ENCODE measurements at places on chromosomes 7 and 10.
A peak's percentile ranks its signal among the peaks of the same experiment; 100 is the strongest.

GRCh38 chr7:44607141-44608068 is 978 bp downstream of the OGDH start:
- peak overlapping the region; percentile 93 for H3K27ac ChIP-seq
- peak overlapping the region; percentile 71 for H3K4me3 ChIP-seq
- no peaks in the 10 kb centered on the region for H3K36me3 ChIP-seq
- H3K4me1 ChIP-seq = peaks cover 17% of the 10 kb centered on the region

- H3K27me3 ChIP-seq = no peaks in the 10 kb centered on the region
- no peak for DNase-seq
- no peak overlapping the region for H3K4me3 ChIP-seq
- H3K27ac ChIP-seq = no peak overlapping the region
- no peaks in the 10 kb centered on the region for H3K36me3 ChIP-seq
Measured at GRCh38 chr7:122827763-122828162, 58.5 kb downstream of the CADPS2 start.

DNA sequence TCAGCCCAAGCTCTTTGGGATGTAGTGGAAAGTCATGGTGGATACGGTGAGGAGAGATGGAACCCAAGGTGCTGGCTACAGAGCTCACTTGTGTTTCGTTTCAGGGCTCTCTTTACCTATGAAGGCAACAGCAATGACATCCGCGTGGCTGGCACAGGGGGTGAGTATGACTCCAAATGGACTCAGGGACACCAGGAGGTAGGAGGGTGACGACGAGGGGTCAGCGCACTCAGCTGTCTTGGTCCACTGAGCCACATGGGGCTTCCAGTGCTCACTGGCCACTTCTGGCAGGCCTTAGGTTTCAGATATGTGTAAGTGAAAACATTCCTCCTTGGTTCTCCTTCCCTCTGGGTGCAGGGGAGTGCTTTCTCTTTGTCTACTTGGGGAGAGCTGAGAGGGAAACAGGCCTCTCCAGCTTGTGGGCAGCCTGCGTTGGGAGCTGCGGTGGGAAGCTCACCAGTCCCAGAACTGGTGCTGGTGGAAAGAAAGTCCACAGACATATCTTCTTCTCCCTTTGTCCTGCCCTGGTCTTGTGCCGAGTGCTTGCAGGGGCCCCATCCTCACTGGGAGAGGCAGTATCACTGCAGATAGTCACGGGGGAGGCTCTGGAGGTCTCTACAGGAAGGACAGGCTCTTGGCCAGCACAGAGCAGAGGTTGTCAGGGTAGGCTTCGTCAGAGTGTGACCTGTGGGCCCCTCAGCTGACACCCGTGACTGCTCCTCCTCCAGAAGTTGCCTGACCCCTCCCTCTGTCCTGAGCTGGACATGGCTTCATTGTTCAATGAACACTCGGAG is 5.8 kb downstream of the DBNL start:
- H3K4me3 ChIP-seq = no peak overlapping the region
- peaks cover 21% of the 10 kb centered on the region for H3K4me1 ChIP-seq

GRCh38 chr10:103660364-103661197 is 167.1 kb downstream of the NEURL1 start:
- H3K4me3 ChIP-seq = peak overlapping the region; percentile 96
- peaks cover 4% of the 10 kb centered on the region for H3K4me1 ChIP-seq
- H3K27ac ChIP-seq = peak overlapping the region; percentile 92
- DNase-seq = peak; percentile 38
- no peaks in the 10 kb centered on the region for H3K27me3 ChIP-seq

DNA sequence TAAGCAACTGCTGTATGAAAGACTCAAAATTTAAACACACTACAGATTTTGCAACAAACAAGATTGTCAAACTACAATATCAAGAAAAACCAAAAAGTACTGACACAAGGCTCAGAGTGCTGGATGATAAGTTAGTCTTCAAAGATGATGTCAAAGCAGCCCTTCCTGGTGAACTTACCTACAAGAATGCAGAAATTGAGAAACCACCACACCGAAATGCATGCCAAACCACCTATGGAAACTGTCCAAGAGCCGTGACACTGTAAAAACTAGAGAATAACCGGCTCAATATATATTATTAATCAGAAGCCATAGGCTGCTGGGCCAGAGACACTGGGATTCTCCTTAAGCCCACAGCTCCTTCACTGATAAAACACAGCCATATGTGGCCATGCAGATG is 25.3 kb downstream of the DENND11 start:
- no peak overlapping the region for H3K27ac ChIP-seq
- H3K4me1 ChIP-seq = no peaks in the 10 kb centered on the region
- H3K36me3 ChIP-seq = no peaks in the 10 kb centered on the region
- no peaks in the 10 kb centered on the region for H3K27me3 ChIP-seq

GRCh38 chr7:1013581-1013980 is 30.6 kb downstream of the CYP2W1 start:
- no peaks in the 10 kb centered on the region for H3K27me3 ChIP-seq
- DNase-seq = no peak
- peaks cover 10% of the 10 kb centered on the region for H3K4me1 ChIP-seq
- H3K36me3 ChIP-seq = no peaks in the 10 kb centered on the region
- H3K4me3 ChIP-seq = no peak overlapping the region

- no peak for DNase-seq
- no peak overlapping the region for H3K27ac ChIP-seq
- H3K4me3 ChIP-seq = no peak overlapping the region
- H3K27me3 ChIP-seq = no peaks in the 10 kb centered on the region
- H3K4me1 ChIP-seq = no peaks in the 10 kb centered on the region
Measured at GRCh38 chr10:87705339-87705738, 45.7 kb downstream of the PAPSS2 start.

GRCh38 chr7:156017431-156017830 is 205.2 kb upstream of the SHH start:
- no peaks in the 10 kb centered on the region for H3K36me3 ChIP-seq
- no peaks in the 10 kb centered on the region for H3K4me1 ChIP-seq
- no peak overlapping the region for H3K4me3 ChIP-seq

DNA sequence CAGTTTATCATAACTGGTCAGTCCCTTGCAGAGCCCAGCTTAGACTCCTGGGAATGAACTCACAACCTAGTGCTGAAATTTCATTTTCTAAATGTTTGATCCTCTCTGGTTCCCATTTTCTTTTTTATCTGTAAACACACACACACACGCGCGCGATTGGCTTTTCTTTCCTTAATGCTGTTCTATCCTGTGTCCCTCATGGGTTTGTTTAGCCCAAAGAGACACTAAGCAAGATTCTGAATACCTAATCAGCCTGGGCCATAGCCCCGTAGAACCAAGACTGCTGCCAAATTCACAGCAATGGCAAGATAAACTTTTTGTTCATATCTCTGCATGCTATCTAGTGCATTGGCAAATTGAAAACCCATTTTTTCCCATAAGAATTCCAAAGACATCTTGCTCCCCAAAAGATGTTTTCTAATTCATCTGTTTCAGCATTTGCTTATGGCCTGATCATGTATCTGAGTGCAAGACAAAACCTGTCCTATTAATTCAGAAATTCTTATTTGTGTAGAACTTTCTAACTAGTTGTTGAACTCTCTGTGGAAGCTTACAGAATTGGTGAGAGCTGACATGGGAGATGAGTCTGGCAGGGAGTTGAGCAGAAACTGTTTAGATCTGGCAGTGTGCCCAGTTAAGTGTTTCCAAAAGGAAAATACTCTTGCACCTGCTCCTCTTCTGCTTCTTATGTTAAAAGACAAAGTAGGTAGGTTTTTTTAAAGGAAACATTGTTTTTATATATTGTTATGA is 1.8 kb upstream of the IFIT1 start:
- no peak for DNase-seq
- no peak overlapping the region for H3K27ac ChIP-seq
- H3K4me1 ChIP-seq = peaks cover 14% of the 10 kb centered on the region
- no peaks in the 10 kb centered on the region for H3K27me3 ChIP-seq
- H3K36me3 ChIP-seq = no peaks in the 10 kb centered on the region

DNA sequence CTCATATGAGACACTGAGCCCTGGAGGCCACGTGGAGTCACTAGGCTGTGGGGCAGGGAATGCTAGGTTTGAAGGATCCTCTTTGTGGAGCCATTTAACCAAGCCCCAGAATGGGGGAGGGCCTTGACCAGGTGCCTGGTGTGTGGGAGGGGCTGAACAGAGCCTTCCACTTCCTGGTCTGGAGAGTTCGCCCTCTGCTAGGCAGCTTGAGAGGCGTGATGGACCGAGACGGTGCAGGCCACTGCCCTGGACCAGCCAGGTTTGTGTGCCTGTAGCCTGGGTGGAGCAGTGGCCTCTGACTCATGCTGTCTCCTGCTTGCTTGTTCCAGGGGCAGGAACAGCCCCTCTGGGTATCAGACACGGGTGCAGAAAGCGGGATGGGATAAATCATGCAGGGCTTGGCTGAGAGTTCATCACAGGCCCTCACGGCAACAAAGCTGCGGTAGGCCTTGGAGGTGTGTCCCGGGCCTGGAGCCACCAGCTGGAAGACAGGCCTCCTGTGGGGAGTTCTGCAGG is 27.4 kb downstream of the ADAMTS14 start:
- no peak overlapping the region for H3K4me3 ChIP-seq
- no peaks in the 10 kb centered on the region for H3K36me3 ChIP-seq
- no peaks in the 10 kb centered on the region for H3K27me3 ChIP-seq
- H3K27ac ChIP-seq = no peak overlapping the region

DNA sequence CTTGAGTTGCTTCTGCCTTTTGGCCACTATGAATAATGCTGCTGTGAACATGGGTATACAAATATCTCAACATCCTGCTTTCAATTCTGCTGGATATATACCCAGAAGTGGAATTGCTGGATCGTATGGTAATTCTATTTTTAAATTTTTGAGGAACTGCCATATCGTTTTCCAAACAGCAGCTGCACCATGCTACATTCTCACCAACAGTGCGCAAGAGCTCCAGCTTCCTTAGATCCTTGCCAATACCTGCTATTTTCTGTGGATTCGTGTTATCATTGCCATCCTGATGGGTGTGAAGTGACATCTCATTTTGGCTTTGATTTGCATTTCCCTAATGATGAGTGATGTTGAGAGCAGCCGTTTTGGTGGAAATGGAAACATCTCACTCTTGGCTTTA is 26.7 kb downstream of the FRMD4A start:
- no peak overlapping the region for H3K27ac ChIP-seq
- no peak for DNase-seq
- no peak overlapping the region for H3K4me3 ChIP-seq
- H3K4me1 ChIP-seq = no peaks in the 10 kb centered on the region

GRCh38 chr7:148021507-148022045 is 569.0 kb upstream of the C7orf33 start:
- no peak overlapping the region for H3K4me3 ChIP-seq
- H3K36me3 ChIP-seq = no peaks in the 10 kb centered on the region
- no peak for DNase-seq
- no peak overlapping the region for H3K27ac ChIP-seq
- H3K4me1 ChIP-seq = no peaks in the 10 kb centered on the region

GRCh38 chr7:74289018-74289658 is at the start of gene CLIP2:
CLIP2 (plus strand) TSS chr7:74289407; CDS start chr7:74317547, 28,140 bp downstream.
- H3K27ac ChIP-seq = peak within 1 kb of the TSS; percentile 40
- H3K4me3 ChIP-seq = peak within 1 kb of the TSS; percentile 79
- no peaks in the 10 kb centered on the region for H3K36me3 ChIP-seq
- peak; percentile 38 for DNase-seq

- H3K4me1 ChIP-seq = no peaks in the 10 kb centered on the region
- H3K36me3 ChIP-seq = no peaks in the 10 kb centered on the region
- H3K4me3 ChIP-seq = no peak overlapping the region
- no peak overlapping the region for H3K27ac ChIP-seq
- DNase-seq = no peak
- H3K27me3 ChIP-seq = no peaks in the 10 kb centered on the region
Measured at GRCh38 chr7:2154121-2154520, 78.6 kb downstream of the MAD1L1 start.

DNA sequence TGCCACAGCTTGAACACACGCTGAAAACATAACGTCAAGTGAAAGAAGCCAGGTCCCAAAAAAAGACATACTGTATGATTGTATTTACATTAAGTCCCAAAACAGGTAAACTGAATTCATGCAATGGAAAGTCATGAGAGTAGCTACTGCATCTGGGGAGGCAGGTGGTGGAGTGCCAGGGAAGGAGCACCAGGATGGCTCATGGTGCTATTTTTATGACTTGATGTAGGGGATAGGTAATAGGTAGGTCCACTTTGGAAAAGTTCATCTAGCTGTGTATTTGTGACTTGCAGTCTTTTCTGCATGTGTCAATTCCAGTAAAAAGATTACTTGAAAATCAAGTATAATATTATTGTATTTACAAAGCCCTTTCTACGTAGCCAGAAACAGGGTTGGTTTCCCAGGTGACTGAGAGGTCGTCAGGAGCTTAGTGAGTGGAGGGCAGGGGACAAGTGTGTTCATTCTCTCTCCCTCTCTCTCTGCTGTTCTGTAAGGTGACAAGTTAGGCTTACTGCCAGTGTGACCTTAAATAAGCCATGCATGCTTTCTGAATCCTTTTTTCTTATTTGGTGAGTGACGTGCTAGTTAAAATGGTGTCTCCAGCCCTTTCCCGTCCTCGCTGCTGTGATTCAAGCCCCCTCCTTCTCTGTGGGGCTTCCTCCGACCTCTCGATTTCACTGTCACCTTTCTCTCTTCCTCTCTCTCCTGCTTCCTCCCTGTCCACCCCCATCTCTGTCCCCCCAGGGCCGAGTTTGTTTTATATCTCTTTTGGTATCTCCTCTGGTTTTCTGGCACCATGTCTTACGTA is 9.4 kb upstream of the PRKCQ start:
- no peak for DNase-seq
- H3K36me3 ChIP-seq = peaks cover 15% of the 10 kb centered on the region
- H3K27me3 ChIP-seq = no peaks in the 10 kb centered on the region
- peak overlapping the region; percentile 94 for H3K27ac ChIP-seq

DNA sequence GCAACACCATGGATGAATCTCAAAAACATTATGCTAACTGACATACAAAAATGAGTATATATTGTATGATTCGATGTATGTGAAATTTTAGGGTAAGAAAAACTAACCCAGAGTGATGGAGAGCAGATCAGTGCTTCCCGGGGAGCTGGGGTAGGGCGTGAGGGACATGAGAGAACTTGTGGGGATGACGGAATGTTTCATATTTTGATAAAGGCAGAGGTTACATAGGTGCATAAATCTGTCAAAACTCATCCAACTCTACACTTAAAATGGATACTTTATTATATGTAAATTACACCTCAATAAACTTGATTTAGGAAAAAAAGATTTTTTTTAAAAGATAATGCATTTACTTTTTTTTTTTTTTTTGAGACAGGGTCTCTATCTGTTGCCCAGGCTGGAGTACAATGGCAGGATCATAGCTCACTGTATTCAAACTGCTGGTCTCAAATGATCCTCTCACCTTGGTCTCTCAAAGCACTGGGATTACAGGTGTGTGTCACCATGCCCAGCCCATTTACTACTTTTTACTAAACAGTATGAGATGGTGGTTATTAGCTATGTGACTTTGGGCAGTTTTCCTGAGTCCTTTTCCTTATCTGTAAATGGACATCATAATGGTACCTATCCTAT is 13.7 kb downstream of the RHEB start:
- DNase-seq = no peak
- H3K36me3 ChIP-seq = no peaks in the 10 kb centered on the region
- H3K4me1 ChIP-seq = peaks cover 9% of the 10 kb centered on the region
- H3K27ac ChIP-seq = no peak overlapping the region
